ENCODE measurements at places on chromosomes 3 and 15.

GRCh38 chr15:71118881-71119632 lies 3.8 kb downstream of the THSD4 start:
- no peak for DNase-seq

DNA sequence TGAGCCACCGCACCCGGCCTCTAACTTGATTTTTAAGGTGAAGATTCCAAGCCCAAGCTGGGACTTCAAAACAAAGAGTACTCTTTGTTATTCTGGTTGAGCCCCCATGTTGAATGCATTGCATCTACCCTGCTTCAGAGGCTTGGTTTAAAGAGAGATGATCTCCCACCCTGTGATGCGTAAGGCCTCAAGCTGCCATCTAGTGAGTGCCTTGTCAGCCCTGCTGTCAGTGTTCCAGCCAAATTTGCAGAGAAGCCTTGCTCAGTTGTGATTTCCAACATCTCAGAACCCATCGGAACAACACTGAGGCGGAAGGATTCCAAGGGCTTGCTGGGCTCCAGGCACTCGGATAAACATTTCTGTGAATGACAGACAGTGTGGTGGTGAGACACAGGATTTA lies 210.7 kb upstream of the RGMA start:
- no peak for DNase-seq

DNA sequence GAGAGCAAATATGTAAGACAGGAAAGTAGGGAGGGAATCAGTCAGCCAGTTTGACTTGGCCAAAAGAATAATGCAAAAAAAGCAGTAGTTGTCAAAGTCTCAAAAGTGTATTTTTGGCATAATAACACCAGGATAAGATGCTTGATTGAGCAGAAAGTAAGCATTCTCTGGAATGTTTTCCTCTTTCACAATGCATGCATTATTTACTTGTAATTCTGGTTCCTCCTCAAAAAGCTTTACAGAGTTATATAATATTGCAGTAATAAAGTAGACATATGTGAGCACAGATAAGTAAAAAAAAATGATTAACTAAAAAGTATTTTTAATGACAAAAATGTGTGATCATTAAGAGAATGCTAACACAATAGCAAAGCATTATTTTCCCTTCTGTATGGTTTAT lies 285.9 kb upstream of the BCHE start:
- no peak for DNase-seq

DNA sequence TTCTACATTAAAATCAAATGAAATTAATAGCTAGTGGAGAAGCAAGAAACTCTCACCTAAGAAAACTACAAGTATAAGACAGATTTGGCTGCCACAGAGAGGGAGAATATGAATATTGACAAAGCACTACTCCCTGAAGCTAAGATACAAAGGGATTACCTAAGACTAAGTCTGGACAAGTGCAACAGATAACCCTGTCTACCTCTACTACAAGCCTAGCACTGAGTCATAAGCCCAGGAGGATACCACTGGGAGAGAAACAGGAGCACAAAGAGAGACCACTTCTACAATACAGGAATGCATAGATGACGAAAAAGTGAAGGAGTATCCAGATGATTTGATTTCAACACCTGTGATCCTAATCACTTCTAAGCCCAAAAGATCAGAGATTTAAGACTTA lies 10.4 kb downstream of the ATP13A4 start:
- DNase-seq, result no peak

GRCh38 chr3:179801263-179801662 lies 148.4 kb downstream of the USP13 start:
- no peak for DNase-seq

- no peak for DNase-seq
Measured at GRCh38 chr3:176431991-176432390, 765.3 kb downstream of the TBL1XR1 start.

- no peak for DNase-seq
Measured at GRCh38 chr15:73826711-73827251, 46.6 kb upstream of the TBC1D21 start.

DNA sequence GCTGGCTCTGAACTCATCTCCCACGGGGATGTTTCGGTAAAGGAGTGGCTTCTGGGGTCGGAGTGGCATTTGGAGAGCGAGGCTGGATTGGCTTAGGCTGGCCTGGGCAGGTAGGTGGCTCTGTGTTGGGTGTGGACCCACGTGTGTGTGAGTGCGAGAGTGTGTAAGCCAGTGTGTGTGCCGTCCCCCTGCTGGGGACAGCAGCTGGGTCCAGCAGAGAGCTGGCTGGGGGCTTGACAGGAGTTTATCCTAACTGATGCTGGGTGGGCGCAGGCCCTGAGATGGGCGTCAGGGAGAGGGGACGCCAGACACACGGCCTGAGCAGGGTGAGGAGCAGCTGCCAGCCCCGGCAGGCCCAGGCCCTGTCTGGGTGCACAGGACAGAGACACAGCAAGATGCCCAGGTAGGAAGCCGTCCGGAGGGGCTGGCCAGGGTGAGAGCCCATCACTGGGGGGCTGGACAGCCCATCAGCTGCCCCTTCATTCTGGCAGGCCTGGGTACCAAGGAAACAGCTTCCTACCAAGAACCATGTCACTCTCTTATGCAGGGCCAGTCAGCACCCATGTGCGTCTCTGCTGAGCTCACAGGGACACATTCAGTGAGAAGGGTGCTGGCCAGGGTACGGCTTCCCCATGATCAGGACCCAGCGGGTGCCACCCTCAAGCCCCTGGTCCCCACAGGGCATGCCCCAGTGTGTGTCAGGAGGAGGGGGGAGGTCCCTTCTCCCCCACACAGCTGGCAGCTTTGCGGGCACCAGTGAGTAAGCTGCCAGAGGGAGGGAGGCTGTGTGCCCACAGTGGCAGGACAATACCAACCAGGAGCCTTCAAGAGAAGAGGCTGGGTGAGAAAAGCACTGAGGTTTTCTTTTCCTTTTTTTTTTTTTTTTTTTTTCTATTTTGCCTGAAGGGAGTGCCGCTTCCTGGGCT lies 1.1 kb downstream of the PAK6 start:
- DNase-seq, result no peak

DNA sequence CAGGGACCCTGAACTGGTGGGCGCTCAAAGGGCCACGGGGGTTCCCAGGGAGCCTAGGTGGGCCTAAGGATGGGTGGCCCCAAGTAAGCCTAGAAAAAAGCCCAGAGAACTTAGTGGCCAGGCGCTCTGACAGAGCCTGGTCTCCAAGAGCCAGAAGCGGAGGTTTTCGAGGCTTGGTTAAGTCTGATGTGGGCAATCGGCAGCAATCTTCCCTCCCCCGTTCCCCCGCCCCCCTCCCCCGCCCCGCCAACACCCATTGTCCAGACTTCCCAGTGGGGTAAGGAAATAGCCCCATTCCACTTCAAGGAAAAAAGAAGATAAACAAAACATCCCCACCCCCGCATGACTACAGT lies 6.7 kb downstream of the EOMES start:
- no peak for DNase-seq

DNA sequence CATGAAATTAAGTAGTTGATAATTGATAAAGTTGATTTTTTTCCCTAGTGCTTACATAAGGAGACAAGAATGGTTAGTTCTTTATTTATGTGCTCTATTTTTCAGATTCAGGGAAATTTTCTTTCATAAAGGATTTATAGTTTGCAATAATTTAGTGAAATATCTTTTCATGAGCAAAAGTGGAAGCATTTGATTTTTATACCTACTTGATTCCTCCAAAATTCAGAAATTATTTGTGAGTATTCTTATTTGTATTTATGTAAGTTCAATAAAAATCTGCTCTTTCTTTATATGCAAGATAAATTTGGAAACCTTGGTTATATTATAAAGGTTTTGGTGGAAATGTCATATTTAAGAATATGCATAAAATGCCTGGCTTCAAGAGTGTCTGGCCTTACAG lies 14.7 kb upstream of the SLCO2A1 start:
- DNase-seq, result no peak

GRCh38 chr15:33580526-33580925 lies 269.8 kb downstream of the RYR3 start:
- DNase-seq, result no peak

- no peak for DNase-seq
Measured at GRCh38 chr3:79006077-79006476, 761.7 kb downstream of the ROBO1 start.

- DNase-seq, result no peak
Measured at GRCh38 chr3:127987309-127987995, 64.8 kb upstream of the SEC61A1 start.

DNA sequence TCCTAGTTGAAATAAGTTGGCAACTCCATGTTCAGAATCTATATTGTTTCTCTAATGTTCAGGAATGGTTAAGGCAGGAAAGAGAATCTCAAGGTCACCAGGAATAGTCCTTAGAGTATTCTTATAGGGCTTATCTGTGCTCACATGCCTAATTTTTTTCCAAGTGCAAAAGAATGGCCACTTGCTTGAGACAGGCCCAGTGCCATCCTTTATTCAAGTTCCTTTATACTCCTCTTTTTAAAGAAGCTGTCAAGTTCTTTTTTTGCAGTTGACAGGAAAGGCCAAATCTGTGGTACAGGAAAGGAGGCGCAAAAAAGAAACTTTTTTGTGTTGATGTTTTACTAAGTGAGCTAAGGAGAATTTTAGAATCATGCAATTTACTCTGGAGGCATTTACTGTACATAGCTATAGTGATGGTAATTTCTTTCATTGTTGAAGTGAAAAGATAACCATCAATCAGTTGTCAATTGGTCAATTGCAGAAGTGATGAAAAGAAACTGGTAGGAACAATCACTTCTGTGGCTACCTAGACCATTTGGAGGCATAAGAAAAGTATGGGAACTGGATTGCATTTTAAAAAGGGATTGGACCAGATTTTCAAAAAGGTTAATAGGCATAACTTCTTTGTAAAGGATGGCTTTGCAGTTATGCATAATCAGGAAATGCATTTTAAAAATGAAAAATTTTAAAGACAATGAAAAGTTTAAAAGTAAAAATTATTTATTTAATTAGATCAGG lies 102.5 kb upstream of the SOX2 start:
- no peak for DNase-seq

DNA sequence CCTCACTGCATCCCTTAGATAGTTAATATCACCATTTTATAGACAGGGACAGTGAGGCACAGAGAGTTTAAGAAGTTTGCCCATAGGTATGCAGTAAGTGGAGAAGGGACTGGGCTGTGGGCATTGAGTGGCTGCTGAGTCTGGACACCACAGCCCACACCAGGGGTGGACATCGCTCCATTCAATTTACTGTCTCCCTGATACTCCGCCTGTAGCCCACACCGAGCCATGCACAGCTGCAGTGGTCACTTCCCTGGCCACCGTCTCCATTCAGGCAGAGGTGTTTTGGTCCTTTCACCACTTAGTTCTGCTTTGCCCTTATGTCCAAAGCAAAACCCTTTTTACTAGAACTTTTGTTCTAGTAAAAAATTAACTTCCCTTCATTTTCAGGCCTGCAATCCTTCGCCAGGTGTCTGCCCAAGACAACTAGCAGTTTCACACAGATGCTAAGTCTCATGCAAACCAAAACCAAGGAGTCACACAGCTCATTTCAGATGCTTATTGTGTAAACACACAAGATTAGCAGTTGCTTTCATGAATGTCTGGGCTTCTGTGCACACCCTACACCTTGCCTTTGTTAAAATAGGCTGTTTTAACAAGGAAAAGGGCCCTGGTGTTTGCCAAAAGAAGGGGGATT lies 30.1 kb downstream of the ZNF35 start:
- DNase-seq, result no peak

GRCh38 chr3:53486961-53487654 lies 7.3 kb upstream of the CACNA1D start:
- DNase-seq, result no peak

DNA sequence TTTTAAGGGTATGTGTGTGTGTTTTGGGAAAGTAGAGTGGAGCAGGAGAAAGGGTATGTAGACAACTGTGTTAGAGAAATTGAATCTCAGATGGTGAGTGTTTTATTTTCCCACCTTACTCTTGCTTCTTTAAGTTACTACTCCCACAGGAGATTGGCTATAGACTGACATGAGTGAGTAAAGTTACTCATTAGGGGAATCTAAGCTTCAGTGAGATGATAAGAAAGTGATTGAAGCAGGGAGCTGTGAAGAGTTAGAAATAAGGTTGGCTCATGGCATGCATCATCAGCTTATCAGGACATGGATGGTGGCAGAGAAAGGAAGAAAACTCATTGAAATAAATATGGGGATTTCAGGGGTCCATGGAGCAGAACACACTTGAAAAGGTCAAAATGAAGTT lies 88.9 kb downstream of the MBNL1 start:
- no peak for DNase-seq
